ENCODE measurements at places on chromosomes 13 and 19.

- DNase-seq, result no peak
These were observed at the start of gene LGI4 for GRCh38 chr19:35134601-35135242. Gene LGI4 (minus strand): TSS chr19:35135059. CDS start chr19:35134680, 379 bp downstream.

- DNase-seq, result peak; percentile 98
These were observed at the start of gene ZNF441 for GRCh38 chr19:11766597-11767591. Gene ZNF441 (plus strand): TSS chr19:11767000. CDS start chr19:11767194, 194 bp downstream.

DNA sequence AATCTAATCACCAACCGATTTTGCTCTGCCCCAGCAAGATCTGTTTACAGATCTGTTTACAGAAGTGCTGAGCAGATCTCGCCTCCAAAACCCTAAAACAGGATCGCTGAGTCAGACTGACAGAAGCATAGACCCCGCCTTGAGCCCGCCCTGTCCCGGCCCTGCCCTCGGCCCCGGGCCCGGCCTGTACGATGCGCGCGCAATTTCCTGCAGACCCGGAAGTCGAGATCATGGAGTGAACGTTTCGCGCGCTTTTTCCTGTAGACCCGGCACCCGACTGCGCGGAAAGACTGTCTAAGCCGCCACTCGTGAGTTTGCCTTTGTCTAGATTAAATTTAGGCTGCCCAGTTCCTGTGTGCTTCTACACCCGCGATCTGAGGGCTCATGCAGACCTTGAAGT, at the start of gene ZNF534:
TSS of gene ZNF534 (plus strand) at position 212 of the 400 bp plus-strand sequence. CDS start 2,327 bp downstream, outside the sequence.
- DNase-seq, result no peak

DNA sequence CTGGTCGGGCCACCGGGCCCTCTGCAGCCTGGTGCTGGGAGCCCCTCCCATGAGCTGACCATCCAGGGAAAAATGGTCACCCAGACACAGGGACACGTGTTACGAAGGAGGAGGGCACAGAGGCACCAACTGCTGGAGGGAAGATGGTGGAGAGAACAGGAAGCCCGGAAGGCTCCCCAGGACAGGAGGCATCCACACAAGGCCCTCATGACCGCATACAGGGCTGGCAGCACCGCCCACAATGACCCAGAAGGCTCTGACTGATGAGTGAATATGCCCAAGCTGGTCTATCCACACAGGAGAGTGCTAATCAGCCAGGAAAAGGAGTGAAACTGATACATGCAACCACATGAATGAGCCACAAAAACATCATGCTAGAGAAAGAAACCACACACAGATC, 14.0 kb upstream of the TMEM86B start:
- DNase-seq, result no peak

- DNase-seq, result no peak
These were observed 68.6 kb downstream of the STK24 start for GRCh38 chr13:98508280-98508679.

- no peak for DNase-seq
These were observed 66.7 kb downstream of the FAM216B start for GRCh38 chr13:42847891-42848663.

DNA sequence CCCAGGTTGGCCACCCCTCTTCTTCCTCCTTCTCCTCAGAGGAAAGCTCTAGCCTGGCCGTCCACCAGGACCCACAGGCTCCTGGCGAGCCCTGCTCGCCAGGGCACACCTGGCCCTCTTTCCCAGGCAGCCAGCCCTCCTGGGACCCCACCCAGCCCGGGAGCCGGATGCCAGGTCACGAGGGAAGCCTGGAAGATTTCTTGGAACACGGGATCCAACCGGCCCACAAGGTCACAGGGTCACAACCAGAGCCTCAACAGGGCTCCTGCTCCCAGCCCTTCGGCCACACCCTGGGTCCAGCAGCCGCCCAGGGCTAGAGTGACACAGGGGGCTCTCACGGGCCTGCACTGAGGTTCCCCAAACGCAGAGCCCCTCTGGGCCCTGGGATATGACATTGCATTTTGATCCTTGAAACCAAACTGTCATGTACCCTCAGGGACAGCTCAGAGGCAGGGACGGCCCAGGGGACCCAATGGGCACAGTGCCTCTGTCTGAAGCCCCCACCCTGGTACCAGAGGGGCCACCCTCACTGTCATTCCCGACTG, 5.5 kb downstream of the MKNK2 start:
- DNase-seq, result no peak

DNA sequence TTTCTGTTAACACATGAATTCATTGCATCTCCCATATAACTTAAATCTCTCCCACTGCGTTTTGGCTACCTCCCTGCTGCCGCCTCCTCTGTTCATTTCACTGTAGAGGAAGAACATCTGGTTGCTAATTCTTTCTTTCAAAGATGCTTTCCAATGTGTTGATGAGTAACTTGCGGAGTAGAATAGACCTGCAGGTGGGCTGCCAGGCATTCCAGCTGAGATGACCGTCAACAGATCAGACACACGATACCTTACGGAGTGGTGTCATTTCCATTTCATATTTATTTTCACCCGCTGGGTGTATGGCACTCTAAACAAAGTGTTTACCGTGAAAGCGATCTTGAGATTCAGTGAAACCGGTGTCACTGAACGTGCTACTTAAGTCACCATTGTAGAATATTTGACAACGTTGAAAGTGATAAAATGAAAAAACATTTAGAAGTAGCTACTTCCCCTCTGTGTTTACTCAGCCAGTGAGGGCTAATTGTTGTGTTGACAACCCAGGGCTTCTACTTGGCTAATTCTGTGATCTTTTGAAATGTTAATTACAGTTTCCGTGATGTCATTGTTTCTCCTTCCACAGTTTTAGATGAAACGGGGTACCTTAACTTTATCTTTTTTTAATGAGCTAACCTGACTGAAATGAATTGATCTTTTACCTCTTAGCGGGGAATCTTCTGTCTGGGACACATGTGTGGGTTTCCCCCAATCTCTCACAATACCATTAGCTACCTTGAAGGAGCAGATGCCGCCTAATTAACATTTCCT, 228.5 kb upstream of the ARGLU1 start:
- no peak for DNase-seq

GRCh38 chr13:98500963-98501421, 75.9 kb downstream of the STK24 start:
- DNase-seq, result no peak

- DNase-seq, result no peak
These were observed 14.1 kb downstream of the IZUMO4 start for GRCh38 chr19:2110822-2111221.

Measured in right kidney (tissue), 9 donors.